Right ventricle myocardium inferior (tissue), 1 donor: ENCODE measurements at places on chromosomes 5 and 9. TPM values are rescaled to one million over a fixed set of nuclear protein-coding genes. Genes with fewer than 3 reads are reported as not detected.
A peak's percentile ranks its signal among the peaks of the same experiment; 100 is the strongest.

DNA sequence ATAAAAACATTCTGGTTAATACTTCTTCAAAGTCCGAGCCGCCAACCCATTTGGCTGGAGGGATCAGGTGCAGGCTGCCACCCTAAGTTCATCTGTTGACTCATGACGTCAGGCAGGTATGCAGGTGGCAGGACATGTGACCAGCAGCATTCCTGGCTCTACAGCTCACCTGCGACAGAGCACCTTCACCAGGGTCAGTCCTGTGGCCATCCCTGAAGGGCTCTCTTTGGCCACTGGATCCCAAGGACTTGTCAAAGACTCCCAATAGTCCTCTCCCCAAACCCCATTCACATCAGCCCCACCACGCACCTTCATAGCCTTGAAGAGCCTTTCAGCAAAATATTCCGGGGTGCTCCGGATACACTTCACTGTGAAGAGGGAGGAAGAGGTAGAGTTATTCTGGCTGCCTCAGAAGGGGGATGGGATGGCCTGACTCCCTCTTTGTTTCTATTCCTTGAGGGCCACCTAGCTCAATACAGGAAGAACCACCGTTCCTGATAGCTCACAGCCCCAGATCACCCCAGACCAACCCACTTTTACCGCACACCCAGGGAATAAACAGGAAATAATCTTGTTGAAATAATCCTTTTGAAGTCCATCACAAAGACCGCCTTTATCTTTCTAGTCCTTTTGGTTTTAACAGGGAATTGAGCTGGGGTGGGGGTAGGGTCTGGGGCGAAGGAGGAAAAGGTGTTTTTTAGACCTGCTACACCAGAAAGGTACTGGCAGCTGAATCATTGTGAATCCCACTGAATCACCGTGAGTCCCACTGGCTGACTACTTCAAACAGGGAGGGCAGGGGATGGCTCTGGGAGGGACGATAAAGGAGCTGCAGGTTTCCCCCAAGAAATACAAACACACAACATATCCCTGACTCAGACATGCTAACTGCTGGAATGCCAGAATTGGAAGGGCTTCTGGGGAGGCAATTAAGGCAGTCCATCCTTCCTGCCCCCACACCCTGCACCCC is 26.4 kb downstream of the ANXA6 start:
- DNase-seq, result no peak

GRCh38 chr5:82365744-82366228 is 87.6 kb upstream of the RPS23 start:
- no peak for DNase-seq

GRCh38 chr9:107387409-107387808 is 102.2 kb downstream of the KLF4 start:
- DNase-seq, result no peak

GRCh38 chr5:79023348-79023747 is 38.2 kb upstream of the ARSB start:
- DNase-seq, result no peak

DNA sequence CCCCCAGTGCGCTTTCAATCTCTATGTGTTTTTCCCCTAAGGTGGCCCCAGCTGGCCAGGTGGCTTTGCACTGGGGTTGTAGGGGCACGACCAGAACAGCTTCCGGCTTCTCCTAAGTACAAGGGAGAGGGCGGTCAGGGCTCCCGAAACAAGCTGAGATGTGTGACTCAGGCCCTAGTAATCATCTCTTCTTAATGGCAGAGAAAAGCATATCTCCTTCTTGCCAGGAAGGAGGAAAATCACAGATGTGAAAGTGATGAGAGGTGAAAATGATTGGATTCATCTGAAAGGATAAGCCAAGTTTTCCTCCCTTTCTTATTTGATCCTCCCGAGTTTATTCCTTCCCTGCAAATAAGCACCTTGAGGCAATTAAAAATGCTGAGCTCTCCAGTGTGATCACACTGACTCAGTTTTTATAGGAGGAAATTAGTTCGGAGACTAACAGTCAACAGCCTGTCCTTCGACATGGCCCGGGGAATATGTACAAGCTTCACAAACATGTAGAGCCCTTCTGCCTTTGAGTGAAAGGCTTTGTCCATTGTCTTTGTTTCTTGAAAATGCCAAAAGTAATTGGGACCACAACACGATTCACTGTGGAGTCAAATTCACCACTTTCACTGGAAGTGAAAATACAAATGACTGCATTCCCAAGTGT is 514.8 kb downstream of the PSAT1 start:
- no peak for DNase-seq

DNA sequence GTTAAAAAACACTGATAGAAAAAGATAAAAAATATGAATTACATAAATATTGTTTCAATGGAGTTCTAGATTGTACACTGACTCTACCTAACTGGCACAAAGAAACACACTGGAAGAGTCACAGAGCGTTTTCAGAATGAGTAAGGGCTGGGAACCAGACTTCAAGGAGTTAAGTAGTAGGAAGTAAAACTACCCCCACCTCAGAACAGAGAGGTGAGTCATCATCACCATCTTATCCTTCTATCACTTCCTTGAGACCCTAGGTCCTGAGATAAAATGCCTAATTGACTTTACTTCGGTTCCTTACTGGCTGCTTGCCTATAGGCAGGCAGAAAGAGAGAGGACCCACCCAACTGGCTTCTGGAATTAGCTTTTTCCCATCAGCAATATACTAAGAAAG is 79.7 kb downstream of the ELAVL2 start:
- no peak for DNase-seq

DNA sequence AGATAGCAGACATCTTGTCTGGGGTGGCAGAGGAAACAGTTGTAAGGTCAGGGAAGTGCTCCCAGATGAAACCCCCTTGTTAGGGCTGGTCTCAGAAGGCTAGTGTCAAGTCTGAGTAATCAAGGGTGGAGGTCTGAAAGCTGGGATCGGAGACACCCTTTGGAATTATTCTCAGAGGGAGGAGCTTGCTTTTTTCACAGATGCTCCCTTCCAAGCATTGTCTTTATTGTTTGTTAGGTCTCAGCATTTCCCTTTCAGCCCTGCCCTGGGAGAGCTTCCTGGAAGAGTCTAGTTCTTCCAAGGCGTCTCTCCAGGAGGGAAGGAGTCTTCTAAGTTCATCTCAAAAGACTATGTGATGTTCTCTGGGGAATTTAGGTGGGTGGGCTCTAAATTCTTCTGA is 3.2 kb downstream of the TEK start:
- DNase-seq, result no peak

- no peak for DNase-seq
Observed at GRCh38 chr9:30039712-30040111, 2344.7 kb upstream of the ACO1 start.

DNA sequence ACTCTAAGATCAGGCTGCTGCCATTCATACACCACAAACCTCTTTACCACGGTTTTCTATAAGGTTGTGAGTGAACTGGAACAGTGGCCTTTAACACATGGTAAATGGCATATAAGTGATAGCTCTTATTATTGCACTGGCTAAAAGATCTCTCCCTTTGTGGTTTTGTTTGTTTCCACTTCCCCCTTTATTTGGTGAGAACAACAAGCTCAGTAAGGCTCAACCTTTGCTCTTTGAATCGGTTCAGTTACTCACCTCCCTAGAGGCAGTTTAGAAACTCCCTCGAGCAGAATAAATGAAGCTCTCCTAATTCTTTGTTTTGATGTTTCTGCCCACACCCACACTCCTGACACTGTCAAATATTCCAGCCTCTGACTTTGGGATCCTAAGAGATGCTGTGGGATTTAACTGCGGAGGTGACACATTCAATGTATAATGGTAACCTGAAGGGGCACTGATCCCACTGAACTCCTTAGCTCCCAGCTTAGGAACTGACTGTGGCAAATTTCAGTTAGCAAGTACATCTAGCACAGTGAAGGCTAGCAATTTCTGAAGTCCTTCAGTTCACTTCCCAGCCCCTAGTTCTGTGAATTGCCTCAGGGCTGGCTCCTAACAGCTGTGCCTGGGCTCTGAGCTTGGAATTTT is 22.5 kb upstream of the RAD23B start:
- no peak for DNase-seq

DNA sequence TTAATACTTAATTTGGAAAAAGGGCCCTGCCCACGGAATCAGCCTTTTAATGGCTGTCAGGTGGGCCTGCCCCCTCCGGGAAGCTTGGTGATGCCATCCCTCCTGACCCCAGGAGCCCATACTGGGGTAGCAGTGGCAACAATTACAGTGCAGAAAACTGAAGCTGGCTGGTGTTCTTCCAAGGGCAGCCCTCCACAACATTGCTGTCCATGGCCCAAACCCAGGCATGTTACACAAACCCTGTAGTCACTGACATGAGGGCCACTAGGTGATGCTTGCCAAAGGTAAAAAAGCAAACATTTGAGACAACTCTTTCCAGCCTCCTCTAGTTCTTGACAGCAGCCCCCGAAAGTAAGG is 150.1 kb upstream of the LHFPL2 start:
- DNase-seq, result no peak

DNA sequence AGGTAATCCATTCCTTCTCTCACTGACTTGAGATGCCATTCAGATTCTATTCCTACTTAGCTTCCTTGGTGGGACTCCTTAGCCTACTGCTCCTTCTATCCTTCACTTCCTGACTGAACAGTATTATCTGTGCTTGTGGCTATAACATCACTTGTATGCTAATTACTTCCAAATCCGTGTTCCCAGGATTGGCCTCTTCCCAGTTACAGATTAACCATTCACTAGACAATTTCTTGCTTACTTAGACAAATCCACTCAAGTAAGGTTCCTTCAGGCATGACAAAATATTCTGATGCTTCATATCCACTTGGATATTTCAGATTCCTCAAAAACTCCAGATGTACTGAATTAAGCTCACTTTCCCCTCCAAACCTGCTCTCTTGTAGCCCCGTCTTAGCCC is 18.3 kb downstream of the LIFR start:
- no peak for DNase-seq

DNA sequence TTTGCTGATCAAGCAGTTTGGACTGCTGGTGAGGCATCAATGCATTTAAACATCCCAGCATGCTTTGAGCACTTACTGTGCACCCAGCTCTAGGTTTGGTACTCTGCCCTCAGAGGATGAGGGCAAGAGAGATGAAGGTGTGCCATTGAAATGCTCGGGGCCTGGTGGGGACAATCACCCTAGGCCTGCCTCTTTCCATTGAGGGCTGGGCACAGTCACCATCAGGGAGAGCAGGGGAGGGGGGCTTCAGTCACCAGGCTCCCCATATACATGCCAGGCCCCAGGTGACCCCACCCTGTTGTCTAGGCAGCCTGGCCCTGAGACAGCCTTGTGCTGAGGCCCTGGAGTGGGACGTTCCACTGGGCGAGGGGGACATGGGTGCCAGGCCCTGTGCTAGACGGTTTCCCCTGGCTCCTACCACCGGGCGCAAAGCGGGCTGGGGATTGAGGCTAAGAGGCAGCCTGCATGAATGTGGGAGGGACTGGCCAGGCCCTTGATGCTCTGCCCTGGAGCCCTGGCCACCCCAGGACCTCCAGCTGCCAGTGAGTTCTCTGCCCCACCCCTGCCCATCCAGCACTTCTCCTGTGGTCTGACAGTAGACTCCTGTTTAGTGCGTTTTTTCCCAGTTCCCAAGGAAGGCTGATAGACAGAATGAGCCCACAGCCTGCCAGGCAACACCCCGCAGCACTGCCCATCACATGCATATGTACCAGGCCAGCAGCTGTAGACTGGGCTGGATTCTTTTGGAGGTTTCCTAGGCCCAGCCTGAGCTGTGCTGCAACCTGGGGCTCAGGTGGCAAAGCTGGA is 18.9 kb downstream of the TCF7 start:
- DNase-seq, result peak; percentile 16

DNA sequence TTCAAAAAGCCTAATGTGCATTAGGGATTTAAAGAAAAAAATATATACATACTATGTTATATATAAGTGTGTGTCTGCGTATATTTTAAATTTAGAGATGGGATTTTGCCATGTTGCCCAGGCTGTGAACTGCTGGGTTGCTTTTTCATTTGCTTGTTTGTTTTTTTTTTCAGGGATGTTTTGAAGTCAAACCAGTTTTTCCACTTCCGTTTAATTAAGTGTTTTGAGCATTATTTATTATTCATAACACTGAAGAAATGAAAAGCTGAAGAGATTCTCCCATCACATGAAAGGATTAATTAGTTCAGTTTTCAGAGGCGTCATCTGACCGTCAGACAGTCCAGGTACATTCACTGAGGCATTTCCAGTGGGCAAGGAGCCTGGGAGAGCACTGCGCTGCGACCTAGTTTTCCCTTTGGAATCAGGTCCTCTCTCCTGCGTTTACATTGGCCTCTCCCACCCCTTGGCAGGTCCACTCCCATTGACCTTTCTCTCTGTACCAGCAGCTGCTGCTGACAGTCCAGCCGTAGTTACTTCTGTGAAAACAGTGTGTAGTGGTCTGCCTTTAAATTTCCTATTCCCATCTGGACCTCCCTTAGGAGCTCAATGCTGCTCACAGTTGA is 26.0 kb downstream of the ARRDC3 start:
- DNase-seq, result no peak

UNC13B gene
- 27.4 TPM for total RNA-seq

LCN12 gene
- total RNA-seq, result 2.9 TPM

SLCO6A1 gene
- total RNA-seq, result not detected

SETX gene
- 20.5 TPM for total RNA-seq

PCDHB1 gene
- total RNA-seq, result not detected

HAND1 gene
- total RNA-seq, result 29.8 TPM

CDC25C gene
- total RNA-seq, result 0.24 TPM

FAM153A gene
- total RNA-seq, result 1.4 TPM
